Diencephalon (tissue), 1 donor: ENCODE measurements at places on chromosomes 11 and 22. TPM values are rescaled to one million over a fixed set of nuclear protein-coding genes. Genes with fewer than 3 reads are reported as not detected.

HTR3B gene
- 0.23 TPM for total RNA-seq

XKR3 gene
- total RNA-seq = not detected

SHANK3 gene
- total RNA-seq = 13.6 TPM

DNHD1 gene
- 6.5 TPM for total RNA-seq

SYTL2 gene
- total RNA-seq = 13.1 TPM

TRIM6 gene
- 1.2 TPM for total RNA-seq

APOBEC3B gene
- not detected for total RNA-seq
